ENCODE measurements at places on chromosomes 11 and 22.

GRCh38 chr22:32573991-32574390 lies 99.4 kb downstream of the FBXO7 start:
- DNase-seq: no peak

- no peak for DNase-seq
Measured at GRCh38 chr11:40506226-40506625, 953.2 kb downstream of the LRRC4C start.

DNA sequence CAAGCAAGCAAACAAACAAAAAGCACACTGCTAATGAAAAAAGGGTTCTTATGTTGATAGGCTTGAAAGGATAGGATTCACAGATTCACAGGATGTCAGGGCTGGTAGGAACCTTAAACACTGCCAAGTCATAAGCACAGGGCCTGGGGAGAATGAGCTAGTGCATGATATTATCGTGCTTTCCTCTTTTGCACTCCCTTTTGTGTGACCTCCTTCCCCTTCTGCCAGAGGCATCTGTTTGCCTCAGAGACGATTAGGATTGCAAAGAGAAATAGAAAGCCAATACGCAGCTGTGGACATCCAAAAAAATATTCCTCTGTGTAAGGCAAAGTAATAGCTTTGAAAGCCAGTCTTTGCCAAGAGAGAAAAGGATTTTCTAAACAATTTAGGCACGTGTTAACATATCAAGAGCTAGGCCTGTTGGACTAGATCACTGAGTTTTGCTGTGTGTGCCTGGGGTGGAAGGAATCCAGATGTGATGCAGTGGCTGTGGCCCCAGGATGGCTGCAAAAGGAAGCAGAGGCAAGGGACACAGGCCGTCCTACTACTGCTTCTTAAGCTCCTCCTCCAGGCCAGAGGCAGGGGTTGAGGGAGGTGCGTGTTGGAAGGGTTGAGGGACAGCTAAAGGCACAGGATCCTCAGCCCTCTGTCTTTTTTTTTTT lies 30.6 kb downstream of the MCHR1 start:
- DNase-seq: peak; percentile 14

- no peak for DNase-seq
Measured at GRCh38 chr11:68939583-68940555, 36.2 kb downstream of the IGHMBP2 start.

DNA sequence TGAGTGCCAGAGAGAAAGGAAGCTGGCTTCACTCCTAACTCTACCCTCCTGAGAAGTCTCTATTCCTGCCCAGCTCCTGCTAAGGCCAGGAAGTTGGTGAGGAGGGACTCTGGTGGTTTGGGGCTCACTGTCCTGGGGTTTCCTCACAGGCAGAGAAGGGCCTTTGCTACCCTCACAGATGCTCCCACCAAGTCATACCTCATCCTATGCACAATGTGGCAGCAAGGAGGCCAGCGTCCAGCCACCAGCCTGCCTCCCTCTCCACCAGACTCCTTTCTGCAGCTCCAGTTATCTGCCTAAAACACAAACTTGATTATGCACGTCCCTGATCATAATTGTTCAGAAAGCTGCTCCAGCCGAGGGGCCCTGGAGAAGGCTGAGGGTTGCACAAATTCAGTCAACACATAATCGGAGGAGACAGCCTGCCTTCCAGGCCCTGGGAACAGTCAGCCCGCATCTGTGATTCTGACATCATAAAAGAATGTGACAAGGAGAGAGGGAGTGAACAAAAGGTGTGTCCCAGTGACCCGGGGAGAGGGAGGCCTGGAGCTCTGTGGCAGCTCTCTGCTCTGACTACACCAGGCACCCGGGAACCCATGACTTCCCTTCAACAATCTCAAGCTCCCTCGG lies 28.8 kb downstream of the DKK3 start:
- DNase-seq: peak; percentile 70

DNA sequence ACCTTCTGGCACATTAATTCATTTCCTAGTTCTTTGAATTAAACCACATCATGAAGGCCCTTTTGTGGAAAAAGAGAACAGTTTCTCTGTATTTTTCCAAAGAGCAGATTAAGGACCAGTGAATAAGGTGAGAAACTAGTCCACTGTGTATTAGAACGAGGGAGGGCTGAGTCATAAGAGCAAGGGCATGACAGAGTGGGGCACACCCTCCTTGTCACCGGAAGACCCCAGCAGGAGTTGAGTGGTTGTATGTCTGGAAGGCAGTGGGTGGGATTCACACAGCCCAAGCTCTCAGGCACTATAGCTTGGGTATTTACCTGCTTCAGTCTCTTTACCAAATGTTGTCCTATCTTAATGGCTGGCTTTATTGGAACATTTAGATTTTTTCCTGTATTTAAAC lies 86.8 kb downstream of the BMAL1 start:
- no peak for DNase-seq

- peak; percentile 42 for DNase-seq
Measured at GRCh38 chr11:75365711-75366181, 14.3 kb upstream of the ARRB1 start.

DNA sequence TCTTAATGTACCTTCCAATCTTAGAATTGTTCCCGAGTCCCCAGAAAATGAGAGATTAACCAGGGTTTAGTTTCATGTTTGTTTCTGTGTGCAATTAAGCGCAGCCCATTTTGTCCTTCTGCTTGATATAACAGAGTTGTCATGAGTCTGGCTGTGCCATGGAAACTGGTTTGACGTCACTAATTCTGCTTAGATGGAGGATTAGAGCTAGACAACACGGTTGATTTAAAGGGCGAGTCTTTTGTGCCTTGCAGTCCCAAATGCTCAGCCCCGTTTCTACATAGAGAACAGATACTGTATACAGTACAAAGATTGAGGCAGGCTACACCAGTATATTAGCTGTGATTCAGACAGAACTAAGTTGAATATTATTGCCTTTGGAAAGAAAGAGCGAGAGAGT lies 45.5 kb upstream of the ALKBH3 start:
- DNase-seq: no peak

DNA sequence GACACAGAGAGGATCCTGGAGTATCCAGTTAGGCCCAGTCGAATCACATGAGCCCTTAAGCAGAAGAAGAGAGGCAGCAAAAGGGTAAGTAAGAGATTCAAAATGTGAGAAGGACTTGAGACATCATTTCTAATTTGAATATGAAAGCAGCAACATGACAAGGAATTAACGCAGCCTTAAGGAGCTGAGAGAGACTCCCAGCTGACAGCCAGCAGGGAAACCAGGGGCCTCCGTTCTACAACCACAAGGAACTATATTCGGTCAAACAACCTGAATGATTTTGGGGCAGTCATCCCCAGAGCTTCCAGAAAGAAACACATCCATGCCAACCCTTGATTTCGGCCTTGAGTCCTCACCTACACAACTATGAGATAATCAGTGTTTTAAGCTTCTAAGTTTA lies 189.7 kb upstream of the MTNR1B start:
- DNase-seq: no peak

DNA sequence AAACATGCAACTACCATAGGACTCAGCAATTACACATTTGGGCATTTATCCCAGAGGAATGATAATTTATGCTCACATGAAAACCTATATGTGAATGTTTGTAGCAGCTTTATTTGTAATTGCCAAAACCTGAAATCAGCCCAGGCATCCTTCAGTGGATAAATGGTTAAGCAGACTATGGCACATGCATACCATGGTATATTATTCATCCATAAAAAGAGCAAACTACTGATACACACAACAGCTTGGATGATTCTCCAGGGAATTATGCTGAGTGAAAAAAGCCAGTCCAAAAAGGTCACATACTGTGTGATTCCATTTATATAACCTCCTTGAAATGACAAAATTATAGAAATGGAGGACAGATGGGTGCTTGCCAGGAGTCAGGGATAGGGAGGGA lies 86.7 kb downstream of the ALX4 start:
- DNase-seq: peak; percentile 89
